ENCODE measurements at places on chromosomes 4 and X.

GRCh38 chrX:84362184-84362838 lies 139.9 kb downstream of the HDX start:
- DNase-seq = no peak

GRCh38 chr4:28369499-28369898 lies 1508.9 kb downstream of the STIM2 start:
- no peak for DNase-seq

DNA sequence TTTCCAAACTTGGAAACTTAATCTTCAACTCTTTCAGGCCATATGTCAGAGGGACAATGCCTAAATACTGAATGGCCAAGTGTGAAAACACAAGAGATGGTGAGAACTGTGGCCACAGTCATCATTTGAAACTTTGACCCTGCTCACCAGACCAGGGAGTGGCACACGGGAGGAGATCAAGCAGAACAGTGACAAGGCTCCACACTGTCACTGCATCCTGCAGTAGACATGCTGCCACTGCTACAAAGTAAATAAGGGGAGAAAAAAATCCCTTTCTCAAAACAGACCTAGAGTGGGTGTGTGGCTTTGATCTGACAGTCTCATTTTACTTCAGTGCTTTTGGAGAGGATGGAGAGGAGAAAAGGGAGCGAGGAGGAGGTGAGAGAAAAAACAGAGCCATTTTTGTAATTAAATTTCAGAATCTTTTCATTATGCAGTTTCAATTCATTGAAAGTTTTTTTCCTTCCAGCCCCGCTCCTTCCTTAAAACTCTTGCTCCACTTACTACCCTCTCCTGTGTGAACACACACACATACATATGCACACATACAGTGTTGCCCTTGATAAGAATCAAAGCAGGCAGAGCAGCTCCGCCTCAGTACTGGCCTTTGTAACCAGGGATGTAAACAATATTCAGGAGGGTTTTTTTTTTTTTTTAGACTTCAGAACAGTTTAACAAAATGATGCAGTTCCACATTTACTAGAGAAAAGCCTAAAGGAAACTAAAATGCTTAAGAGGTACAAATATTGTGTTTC lies 34.4 kb downstream of the NEXMIF start:
- DNase-seq = no peak

DNA sequence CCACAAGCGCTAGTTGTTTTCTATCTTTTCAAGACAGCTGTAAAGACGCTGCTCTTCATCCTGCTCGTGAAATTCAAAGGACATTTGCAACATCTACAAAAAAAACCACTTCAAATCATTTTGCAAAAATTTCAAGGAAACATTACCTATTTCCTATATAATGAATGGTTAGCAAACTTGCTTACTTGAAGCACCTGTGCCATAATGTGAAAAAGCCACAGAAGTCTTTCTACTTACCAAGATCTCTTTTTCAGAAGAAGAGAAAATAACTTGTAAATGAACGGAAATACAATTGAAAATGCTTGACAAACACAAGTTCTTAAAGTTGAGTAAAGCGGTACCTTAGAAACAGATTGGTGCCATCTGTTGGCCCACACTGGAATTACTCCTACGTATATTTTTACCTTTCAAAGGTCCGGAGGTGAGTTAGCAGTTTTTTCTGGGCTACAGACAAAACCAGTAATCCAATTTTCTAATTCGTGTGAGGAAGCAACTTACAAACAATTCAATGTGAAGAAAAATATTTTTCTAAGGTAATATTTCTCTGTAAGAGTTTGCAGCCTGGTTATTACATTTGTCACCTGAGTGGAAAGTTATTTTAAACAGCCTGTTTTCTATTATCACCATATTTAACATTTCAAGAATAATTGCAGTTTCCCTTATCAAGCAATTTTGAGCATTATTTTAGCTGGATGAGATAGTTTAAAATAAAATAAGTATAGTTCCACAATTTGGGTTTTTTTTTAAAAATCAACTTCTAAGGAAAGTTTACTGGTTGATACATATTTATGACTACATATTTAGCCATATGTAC lies at the start of gene TLR6:
TLR6 (minus strand) TSS at position 294 of the 814 bp plus-strand sequence. CDS start 27,344 bp downstream, outside the sequence.
- peak; percentile 60 for DNase-seq

- peak; percentile 96 for DNase-seq
Measured at GRCh38 chr4:143626134-143626911, 74.2 kb downstream of the FREM3 start.
